H4 (cell line): ENCODE measurements at places on chromosomes 5 and 9. TPM values are rescaled to one million over a fixed set of nuclear protein-coding genes. Genes with fewer than 3 reads are reported as not detected.

- DNase-seq, result no peak
These were observed 13.2 kb upstream of the ACO1 start for GRCh38 chr9:32371279-32371678.

C9 gene
- not detected in 2 replicates for total RNA-seq

DNA sequence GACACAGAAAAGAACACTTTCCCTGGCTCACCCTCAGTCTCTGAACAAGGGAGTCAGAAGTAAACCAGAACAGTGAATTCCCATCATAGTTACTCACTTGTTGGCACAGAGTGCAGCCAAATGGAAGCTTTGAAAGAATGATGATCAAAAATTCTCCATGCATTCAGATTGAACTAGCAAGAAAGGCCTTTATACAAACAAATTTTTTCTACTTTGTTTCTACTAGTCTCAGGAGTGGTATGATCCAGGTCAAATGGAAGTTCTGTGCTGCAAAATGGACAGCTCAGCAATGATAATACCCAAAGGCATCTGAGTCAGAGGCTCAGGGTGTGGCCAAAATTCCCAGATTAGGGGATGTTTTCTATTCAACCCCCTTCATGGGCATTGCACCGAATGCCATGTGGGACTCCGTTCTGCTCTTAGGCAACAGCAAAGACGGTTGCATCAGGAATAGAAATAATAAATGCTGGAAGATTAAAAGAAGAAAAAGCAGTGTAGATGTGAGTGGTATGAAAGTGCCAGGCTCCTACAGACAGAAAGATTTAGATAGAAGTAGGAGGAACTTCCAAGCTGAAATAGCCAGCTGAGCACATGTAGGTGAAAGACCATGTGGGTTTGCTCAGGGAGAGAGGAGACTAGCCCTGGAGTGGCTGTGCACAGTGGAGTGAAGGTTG lies 24.0 kb upstream of the ASPN start:
- peak; percentile 62 for DNase-seq

DNA sequence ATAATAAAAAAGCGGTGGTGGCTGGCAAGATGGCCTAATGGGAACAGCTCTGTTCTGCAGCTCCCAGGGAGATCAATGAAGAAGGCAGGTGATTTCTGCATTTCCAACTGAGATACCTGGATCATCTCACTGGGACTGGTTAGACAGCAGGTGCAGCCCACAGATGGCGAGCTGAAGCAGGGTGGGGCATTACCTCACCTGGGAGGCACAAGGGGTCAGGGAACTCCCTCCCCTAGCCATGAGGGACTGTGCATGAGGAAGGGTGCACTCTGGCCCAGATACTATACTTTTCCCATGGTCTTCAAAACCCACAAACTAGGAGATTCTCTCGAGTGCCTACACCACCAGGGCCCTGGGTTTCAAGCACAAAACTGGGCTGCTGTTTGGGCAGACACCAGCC lies 45.6 kb upstream of the PTGER4 start:
- DNase-seq, result no peak

GRCh38 chr9:97365634-97366033 lies 46.3 kb upstream of the TDRD7 start:
- no peak for DNase-seq

- DNase-seq, result no peak
These were observed 104.3 kb downstream of the PHF2 start for GRCh38 chr9:93680443-93681268.

DNA sequence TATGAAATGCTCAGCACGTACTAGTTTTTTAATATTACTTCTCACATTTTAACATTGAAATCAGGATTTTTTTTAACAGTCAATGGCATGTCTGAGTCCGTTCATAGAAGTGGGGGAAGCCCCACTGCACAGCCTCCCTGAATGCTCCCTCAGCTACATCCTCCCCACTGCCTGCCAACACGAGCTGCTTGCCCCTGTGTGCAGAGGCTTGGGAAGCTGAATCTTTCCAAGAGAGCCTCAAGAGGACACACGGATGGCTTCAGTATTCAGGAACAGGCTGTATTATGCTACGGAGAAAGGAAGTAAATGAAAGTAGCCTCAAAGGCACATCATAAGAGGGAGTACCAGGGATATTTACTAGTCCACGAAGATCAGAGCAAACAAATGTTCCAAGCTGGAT lies 248.7 kb downstream of the SPOCK1 start:
- no peak for DNase-seq

C1QTNF3 gene
- 0.17 and 0.76 TPM in 2 replicates for total RNA-seq

- no peak for DNase-seq
These were observed 500.3 kb downstream of the ARHGEF28 start for GRCh38 chr5:74126294-74126693.

IL4 gene
- total RNA-seq, result not detected in 2 replicates

OLFM1 gene
- 34.9 and 50.8 TPM in 2 replicates for total RNA-seq
